ENCODE measurements at places on chromosomes 6 and 20. TPM values are rescaled to one million over a fixed set of nuclear protein-coding genes. Genes with fewer than 3 reads are reported as not detected.

WTAP gene
- 147 TPM for total RNA-seq

KIAA1755 gene
- total RNA-seq = 0.94 TPM

ARMC2 gene
- 15.3 TPM for total RNA-seq

GRCh38 chr6:27892649-27893058 is 19.5 kb downstream of the OR2B2 start:
- DNase-seq = no peak

DNA sequence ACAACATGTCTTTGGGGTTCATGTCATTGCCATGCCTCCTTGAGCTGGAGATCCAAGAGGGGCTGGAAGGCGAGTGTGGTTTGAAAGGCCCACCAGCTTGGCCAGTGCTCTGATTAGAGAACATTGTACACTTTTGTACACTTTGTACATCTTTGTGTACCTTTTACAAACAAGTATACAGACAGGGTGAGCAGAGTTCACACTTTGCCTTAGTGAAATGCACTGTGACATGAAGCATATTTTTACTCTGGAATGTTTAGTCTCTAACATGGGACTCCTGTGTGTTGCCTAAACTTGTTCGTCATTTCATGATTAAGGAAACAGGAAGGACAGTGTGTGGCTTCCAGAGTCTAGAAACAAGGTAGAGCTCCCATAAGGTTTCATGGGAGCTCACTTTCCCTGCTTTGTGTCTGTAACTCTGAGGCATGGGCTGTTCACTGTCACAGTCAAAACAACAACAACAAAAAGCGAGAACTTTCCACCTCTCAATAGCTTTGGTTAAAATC is 225.8 kb upstream of the SOX4 start:
- no peak for DNase-seq

DNA sequence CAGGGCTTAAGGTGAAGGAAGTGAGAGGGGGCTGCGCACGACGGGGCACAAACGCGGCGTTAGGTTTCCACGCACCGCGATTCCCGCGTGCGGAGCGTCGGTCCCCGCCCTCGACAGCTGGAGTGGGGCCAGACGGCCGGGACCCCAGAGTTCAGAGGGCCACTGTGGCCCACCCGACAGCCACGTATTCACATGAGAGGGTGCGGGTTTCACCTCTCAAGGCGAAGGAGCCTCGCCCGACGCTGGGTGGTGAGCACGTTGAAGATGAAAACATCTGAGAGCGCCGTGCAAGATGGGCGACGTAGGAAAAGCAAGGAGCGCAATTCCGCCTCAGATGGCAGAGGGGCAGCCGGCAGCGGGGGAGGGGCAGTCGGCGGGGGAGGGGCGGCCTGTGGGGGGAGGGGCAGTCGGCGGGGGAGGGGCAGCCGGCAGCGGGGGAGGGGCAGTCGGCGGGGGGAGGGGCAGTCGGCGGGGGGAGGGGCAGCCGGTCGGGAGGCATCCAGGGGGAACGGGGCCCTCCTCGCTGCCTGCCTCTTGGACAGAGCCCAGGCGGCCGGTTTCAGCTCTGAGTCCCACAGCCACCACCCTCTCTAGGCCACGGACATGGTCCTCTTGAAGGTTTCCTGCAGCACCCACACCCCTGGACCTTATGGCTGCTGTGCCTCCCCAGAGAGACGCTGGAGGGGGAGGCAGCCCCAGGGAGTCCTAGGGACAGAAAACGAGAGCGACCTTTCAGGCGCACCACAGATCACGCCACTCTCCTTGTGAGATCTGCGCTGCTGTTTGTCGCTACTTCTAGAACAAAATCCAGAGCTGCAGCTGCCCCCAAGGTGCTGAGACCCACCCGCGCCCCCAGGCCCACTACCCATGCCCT is 113.7 kb downstream of the DLL1 start:
- DNase-seq = no peak
